ENCODE measurements at places on chromosomes 5 and 9.

DNA sequence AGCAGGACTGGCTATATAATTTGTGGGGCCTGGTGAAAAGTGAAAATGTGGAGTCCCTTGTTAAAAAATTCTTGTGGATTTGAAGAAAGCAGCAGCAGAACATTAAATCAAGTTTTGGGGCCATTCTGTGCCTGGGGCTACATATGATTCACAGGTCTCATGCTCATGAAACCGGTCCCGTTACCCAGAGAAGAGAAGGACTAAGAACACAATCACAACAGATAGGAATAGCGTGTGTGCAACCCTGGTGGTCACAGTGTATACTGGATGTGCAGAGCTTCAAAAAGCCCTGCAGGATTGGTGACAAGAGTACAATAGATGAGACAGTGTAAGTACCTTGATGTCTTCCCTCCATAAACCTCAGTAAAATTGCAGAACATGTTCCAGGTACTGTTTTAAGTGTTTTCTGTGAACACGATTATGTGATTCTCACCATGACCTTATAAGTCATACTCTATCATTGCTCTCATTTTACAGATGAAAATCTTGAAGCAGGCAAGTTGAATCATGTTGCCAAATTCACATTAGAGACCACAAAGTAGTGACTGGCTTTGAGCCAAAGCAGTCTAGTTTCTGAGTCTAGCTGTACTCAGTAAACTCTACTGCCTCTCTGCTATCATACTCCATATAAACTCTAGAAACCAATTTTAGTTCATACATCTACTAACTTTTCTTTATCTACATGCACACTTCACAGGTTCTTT lies 636.5 kb downstream of the TAF11L14 start:
- no peak for DNase-seq

GRCh38 chr5:131950706-131951105 lies 5.2 kb upstream of the MEIKIN start:
- DNase-seq: no peak

GRCh38 chr5:42951293-42951840 lies 88.8 kb downstream of the ANXA2R start:
- no peak for DNase-seq

GRCh38 chr9:120947222-120947621 lies 20.6 kb upstream of the TRAF1 start:
- DNase-seq: no peak

DNA sequence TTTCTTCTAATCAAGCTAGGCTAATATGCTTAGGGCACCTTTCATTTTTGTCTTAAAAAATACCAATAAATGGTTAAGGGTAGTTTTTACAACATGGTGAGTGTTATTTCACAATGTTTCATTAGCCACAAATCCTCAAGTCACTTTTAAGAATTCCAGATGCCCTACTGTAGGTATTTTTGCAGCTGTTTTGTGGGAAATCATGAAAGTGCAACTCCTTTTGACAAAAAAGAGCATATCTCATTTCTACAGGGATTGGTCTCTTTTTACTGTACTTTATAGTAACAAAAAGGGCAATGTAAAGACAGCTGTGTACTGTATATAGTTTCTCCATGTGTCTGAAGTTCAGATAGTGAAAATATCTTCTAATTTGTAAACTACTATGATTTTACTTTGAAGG lies 28.3 kb upstream of the GAS1 start:
- DNase-seq: no peak

GRCh38 chr5:174328631-174329299 lies 283.3 kb downstream of the NSG2 start:
- no peak for DNase-seq

GRCh38 chr5:113255579-113256386 lies 179.0 kb downstream of the TSSK1B start:
- no peak for DNase-seq

DNA sequence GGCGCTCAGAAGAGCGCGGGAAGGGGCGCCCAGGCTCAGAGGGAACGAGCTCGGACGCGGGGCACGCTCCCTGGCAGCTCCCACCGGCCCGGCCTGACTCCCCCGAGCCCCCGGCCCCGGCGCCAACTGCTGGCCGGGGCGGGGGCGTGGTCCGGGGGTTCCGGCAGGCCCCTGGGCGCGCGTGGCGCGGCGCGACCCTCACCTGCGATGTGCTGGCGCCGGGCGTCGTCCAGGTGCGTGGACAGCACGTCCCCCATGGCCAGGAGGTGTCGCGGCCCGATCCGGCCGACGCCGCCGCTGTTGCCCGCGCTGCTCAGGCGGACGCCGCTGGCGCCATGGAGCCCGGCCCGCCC lies 43.5 kb upstream of the STXBP1 start:
- no peak for DNase-seq

- no peak for DNase-seq
Measured at GRCh38 chr9:126151686-126152134, 174.9 kb upstream of the MVB12B start.

DNA sequence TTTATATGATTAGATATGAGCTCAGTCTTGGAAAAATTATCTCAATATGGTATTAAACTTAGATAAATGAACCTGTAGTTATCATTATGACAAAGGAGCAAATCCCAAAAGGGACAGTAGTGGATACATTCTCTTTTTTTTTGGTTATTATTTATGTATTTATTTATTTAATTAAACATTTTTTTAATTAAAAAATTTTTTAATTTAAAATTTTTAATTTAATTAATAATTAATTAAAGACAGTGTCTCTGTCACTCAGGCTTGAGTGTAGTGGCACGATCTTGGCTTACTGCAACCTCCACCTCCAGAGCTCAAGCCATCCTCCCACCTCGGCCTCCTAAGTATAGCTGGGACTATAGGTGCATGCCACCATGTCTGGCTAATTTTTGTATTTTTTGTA lies 15.6 kb downstream of the ANKHD1 start:
- DNase-seq: no peak
